ENCODE measurements at places on chromosomes 13 and 19.

- DNase-seq: peak; percentile 69
Measured at GRCh38 chr13:24671386-24672113, 8.7 kb upstream of the ATP12A start.

GRCh38 chr19:55669418-55670279, 5.4 kb upstream of the EPN1 start:
- no peak for DNase-seq

GRCh38 chr13:50393628-50394027, 378.4 kb downstream of the KCNRG start:
- DNase-seq: no peak

DNA sequence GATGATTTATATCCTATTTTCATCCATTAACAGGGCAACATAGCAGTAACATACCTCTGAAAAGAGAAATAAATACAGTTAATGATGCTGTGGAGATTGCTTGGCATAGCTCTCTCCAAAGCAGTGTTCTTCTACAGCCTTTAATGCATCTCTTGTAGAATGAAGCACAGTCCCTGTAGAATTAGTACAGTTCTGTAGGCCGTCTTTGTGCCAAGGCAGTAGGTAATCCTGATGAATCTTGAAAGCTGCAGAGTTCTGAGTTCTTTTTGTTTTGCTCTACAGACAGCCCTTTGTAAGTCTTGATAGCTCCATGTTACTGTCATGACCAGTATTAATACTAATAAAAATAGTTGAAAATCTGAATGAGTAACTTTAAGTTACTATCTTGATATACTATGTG, 184.2 kb downstream of the MAB21L1 start:
- no peak for DNase-seq

DNA sequence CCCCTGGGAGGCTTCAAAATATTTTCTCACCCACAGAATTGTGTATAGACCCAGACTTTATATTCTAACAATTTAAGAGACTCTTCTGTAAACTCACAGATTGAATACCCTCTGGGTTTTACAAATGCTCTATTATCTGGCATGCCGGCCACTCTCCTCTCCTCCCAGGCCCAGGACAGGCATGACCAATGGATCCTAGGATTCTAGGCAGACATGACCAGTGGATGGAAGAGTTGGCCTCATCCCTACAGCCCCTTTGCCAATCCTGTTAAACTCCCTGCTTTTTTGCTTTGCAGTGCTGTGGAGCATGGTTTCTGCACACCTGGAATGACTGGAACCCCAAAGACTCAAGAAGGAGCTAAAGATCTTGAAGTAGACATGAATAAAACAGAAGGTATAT, 5.8 kb downstream of the ACSBG2 start:
- no peak for DNase-seq

GRCh38 chr13:44199627-44200207, 173.9 kb upstream of the SERP2 start:
- DNase-seq: no peak

DNA sequence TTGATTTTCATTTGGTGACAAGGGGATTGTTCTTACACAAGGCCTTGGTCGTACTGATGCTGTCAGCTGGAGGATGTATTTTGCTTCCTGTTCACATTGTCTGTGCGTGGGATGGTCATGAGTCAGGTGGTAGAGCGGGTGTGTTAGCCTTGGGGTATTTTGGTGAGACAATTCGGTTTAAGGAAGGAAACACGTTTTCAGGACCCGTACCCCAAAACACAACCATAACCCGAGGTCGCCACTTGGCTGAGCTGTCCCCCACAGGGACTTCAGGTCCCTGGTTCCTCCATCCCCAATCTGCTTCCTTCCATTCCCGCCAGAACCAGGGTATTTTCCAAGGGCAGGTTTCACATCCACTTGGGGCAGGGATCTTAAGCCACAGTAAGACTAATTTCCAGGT, 15.0 kb downstream of the MYO9B start:
- peak; percentile 63 for DNase-seq

- peak; percentile 59 for DNase-seq
Measured at GRCh38 chr13:82439159-82439904, 1442.9 kb downstream of the SLITRK1 start.

DNA sequence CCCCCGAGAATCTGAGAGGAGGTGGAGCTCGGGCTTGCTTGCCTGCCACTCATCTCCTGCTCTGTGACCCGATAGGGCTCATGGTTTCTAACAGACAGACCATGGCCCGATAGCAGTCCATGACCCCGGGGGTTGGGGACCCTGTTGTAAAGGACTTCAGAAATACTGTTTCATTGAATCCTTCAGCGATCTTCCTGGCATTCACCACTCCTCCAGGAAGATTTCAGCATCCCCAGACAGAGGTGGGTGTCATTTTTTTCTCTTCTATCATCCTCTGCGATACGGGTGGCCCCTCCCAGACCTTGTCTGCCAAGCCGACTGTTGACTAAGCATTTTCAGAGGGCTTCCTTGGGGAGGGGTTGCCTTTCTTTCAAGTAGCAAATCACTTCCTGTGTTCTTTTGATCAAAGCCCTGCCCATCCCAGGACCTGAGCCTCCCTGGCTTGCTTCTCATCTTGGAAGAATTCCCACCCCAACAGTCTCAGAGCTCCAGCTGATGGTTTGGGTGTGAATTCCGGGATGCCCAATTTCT, 1.7 kb downstream of the MYO1F start:
- peak; percentile 57 for DNase-seq

DNA sequence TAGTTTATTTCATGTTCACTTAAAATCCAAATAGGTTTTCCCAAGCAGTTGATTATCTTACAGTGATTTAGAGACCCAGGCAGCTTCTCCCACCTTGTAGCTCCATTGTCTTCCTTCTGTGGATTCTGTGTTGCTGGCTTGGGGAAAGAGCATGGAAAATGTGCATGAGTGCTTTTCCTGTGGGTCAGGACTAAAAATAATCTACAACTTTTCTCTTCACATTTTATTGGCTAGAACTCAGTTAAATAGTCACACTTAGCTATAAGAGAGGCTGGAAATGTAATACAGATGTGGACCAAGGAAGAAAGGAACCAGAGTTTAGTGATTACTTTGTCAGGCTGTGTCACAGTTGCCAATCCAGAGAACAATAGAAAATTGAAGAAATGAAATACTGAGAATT, 198.8 kb downstream of the NBEA start:
- no peak for DNase-seq

DNA sequence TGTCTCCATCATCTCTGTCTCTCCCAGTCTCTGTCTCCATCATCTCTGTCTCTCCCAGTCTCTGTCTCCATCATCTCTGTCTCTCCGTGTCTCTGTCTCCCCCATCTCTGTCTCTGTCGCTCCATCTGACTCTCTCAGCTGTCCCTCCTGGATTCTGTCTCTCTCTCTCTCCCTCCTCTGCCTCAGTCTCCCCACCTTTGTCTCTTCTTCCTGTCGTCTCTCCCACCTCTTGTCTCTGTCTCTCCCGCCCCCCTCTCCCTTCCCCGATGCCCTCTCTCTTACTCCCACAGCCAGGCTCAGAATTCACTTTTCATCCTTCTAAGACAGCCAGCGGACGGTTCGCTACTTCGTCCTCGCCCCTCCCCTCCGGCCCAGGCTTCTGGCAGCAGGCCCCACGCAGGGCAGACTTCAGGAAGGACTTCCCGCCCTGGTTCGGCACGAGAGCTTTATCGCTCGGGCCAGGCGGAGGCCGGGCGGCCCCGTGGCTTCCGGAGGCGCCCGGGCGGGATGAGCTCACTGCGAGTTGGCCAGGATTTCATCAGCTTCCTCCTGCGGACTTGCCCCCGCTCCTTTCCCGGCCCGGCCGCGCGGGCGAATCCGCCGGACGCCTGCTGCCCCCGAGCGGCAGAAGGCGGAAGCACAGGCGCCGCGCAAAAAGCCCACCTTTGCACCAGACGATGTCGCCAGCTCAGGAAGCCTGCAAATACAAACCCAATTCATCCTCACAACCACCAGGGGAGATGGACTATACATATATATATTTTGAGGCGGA, 12.4 kb upstream of the CCDC9 start:
- peak; percentile 99 for DNase-seq

- no peak for DNase-seq
Measured at GRCh38 chr13:41782086-41782485, 178.8 kb downstream of the VWA8 start.

- peak; percentile 82 for DNase-seq
Measured at GRCh38 chr19:11339254-11340098, at the start of gene RAB3D. Gene RAB3D, minus strand, starts transcription at chr19:11339657. Its CDS starts 2,258 bp downstream, at chr19:11337399.

- no peak for DNase-seq
Measured at GRCh38 chr13:29457299-29457698, 138.2 kb downstream of the SLC7A1 start.

DNA sequence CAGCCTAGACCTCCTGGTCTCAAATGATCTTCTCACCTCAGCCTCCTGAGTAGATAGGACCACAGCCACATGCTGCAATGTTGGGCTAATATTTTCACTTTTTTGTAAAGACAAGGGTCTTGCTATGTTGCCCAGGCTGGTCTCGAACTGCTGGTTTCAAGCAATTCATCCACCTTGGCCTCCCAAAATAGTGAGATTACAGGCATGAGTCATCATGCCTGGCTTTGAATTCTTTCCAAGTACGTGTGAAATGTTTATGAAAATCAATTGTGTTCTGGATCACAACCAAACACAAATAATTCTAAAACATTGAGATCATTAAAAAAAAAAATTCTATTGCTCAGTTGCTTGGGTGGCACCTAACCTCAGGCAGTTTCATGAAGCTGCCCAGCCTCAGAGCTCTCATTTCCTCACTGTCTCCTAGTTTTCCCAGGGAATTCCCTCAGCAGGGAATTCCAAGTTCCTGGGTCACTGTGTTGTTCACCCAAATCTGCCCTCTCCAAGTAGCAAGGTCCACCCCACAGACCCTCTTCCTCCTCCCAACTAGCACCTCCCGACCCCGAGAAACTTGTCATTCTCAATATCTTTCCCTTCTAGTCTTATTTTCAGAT, 44.8 kb downstream of the ING1 start:
- DNase-seq: no peak

DNA sequence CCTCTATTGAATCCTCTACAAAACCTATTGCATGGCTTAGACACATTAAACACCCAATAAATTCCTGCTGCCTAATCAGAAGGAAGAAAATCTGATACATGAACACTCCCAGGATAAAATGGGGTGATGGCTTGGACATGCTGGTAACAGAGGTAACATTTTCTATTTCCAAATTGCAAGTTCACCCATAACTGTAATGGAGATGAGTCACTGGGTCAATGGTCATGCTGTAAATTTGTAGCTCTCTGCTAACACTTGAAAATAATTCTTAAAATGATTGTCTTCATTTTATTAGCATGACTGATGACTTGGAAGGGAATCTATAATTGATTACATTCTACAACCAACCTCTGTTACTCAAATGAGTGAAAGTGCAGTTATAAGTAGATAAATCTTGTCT, 434.1 kb downstream of the FGF14 start:
- DNase-seq: no peak

GRCh38 chr19:1217366-1217765, 11.8 kb downstream of the STK11 start:
- no peak for DNase-seq

DNA sequence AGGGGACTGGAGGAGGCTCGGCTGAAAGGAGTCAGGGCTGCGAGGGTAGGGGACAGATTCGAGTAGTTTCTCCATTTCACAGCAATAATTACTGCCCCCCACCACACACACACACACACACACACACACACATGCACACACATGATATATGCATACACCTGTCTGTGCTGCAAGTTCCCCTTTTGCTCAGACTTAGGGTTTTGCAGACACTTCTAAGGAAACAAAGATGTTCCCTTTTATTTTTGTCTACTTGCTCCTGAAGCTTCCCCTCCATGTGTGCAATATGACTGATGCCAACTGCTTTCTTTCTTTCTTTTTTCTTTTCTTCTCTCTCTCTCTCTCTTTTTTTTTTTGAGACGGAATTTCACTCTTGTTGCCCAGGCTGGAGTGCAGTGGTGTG, 13.4 kb downstream of the MBD3L2B start:
- peak; percentile 40 for DNase-seq

DNA sequence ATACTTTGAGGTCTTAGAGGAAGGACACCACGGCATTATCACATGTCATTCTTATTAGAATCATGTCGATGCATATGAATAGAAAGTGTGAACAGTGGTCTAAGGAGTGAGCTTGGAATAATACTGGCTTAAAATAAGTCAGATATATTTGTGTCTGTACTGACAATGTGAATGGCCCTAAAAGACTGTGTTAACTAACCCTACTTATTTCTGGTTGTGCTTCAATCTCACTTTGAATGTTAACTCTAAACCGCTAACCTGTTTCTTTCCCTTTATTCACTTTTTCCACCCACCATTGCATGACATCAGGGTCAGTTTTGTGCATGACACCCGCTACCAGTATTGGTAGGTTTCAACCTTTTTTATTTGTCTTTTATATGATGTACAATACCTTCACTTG, 69.1 kb upstream of the RAP2A start:
- DNase-seq: no peak

DNA sequence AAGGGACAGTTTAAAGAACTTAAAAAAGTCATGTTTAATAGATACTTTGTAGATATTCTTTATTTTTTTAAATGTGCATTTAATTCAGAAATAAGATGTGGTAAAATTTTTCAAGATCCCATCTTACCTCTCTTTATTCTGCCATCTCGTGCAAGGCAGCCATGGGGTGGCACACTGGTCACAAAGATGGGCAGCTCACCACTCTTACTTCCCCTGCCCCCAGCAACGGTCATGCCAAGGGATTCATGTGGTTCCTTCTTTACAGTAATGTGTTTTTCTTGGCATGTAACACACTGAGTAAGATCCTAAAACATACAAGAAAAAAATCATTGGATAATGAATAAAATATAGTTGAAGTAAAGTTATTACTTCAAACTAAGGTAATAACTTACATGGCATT, 64.2 kb downstream of the LNX2 start:
- DNase-seq: peak; percentile 5

- DNase-seq: no peak
Measured at GRCh38 chr13:60075850-60076249, 87.9 kb downstream of the DIAPH3 start.

DNA sequence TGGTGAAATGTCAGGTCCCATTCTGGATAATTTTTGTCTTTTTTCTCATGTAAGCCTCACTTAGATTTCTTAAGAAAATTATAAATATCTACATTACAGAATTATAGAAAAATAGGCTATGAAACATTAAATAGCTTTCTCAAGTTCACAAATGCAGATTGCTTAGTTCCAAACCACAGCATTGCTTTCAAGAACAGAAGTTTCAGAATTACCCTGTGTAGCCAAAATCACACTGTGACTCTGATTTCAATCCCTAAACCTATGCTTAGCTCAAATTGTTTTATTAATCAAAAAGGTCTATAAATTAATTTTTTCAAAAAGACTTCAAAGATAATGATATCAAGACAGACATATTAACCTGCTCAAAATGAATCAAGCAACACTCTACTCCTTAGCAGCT, 881.2 kb upstream of the PCDH20 start:
- DNase-seq: no peak

DNA sequence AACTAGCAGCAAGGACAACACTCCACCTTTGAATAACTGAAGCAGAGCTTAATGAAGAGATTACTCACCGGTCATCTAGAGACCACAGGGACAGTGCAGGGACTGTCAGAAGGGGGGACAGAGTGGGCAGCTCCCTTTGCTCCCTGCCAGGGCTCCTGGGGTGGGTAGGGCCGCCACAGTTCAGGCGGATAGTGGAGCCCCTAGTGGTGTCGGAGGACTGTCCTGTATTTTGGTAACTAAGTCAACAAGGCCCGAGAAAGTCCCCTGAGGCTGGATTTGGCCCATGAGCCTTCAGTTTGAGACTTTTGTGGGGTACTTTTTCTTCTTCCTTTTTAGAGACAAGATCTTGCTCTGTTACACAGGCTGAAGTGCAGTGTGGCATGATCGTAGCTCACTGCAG, 44.6 kb downstream of the GJA3 start:
- no peak for DNase-seq

- no peak for DNase-seq
Measured at GRCh38 chr13:34623331-34623730, 318.7 kb upstream of the NBEA start.

- DNase-seq: peak; percentile 96
Measured at GRCh38 chr19:4976401-4977298, 7.7 kb downstream of the KDM4B start.
